ENCODE measurements at places on chromosomes 11 and 22. TPM values are rescaled to one million over a fixed set of nuclear protein-coding genes. Genes with fewer than 3 reads are reported as not detected.

DNA sequence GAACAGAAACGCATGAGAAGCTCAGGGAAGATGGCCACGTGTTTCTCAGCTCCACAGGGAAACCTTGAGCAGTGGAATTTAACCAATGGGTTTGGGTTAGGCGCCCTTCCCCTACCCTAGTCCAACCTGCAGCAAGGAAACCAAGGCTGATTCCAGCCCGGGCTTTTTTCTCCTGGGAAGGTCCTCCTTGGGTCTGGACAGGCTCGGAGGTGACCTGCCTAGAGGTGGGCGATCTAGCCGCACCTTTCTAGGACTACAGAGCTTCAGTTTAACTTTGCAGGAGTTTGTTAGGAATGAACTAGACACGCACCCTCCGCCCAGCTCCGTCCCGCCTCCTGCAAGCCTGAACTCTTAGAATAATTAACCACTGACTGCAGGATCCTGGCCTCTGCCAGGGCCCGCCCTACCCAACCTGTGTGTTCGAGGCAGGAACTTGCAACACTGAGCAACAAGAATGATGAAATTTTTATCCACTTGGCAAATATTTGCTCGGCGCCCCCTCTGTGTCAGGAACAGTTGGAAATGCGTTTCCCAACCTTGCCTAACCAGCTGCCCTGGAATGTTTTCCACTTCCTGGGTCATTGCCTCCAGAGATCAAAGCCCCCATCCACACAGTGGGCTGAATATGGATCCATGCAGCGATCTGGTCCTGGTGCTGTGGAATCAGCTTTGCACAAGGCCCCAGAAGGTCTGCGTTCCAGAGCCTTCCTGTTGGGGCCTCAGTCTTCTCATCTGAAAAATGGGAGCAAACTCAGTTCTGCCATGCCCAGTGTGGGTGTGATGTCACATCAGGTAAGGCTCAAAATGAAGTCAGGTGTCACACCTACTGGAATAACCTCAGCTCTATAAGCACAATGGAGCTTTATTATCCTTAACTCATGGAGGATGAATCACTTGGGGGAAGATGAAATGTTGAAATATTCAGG is 13.3 kb downstream of the MPST start:
- H3K36me3 ChIP-seq = no peaks in the 10 kb centered on the region
- no peak overlapping the region for H3K27ac ChIP-seq
- no peaks in the 10 kb centered on the region for H3K4me1 ChIP-seq
- peaks cover 21% of the 10 kb centered on the region for H3K27me3 ChIP-seq

GRCh38 chr22:50008151-50009040 is 4.2 kb downstream of the IL17REL start:
- H3K27ac ChIP-seq = no peak overlapping the region
- H3K27me3 ChIP-seq = no peaks in the 10 kb centered on the region
- no peaks in the 10 kb centered on the region for H3K36me3 ChIP-seq
- peaks cover 24% of the 10 kb centered on the region for H3K4me1 ChIP-seq
- DNase-seq = no peak

DNA sequence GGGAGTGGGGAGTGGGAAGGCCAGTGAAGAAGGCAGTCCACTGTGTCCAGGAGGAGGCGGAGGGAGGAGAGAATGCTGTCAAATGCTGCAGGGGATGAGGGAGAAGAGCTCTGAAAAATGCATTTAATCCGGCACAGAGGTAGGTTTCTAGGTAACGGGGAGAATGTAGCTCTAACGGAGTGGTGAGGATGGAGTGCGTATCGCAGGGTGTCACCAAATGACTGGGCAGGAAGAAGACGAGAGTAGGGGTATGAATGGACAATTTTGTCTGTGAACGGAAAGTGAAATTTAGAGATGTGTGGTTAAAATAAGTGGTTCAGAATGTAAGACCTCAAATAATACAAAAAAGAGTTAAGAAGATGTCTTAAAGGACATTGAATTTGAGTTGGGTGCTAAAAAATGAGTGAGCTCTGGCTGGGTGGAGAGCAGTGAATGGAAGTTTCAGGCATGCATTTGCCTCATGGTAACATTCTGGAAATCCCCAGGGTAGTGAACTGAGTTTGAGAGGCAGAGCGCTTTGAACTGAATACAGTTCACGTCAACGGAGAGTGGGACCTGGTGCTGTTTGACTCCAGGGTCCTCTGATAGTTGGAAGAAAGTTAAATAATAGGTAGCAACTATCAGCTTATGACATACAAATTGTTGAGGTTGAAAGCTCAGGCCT is 81.3 kb upstream of the CADM1 start:
- no peaks in the 10 kb centered on the region for H3K36me3 ChIP-seq
- no peaks in the 10 kb centered on the region for H3K4me1 ChIP-seq
- H3K27me3 ChIP-seq = no peaks in the 10 kb centered on the region
- no peak overlapping the region for H3K27ac ChIP-seq
- no peak overlapping the region for H3K4me3 ChIP-seq

GRCh38 chr11:79414041-79414440 is 26.8 kb downstream of the TENM4 start:
- H3K27me3 ChIP-seq = peaks cover 3% of the 10 kb centered on the region
- H3K4me1 ChIP-seq = no peaks in the 10 kb centered on the region
- no peak for DNase-seq
- H3K36me3 ChIP-seq = no peaks in the 10 kb centered on the region

GRCh38 chr11:57568330-57568766 is 876 bp upstream of the UBE2L6 start:
- H3K4me3 ChIP-seq = peak overlapping the region; percentile 99
- H3K27me3 ChIP-seq = no peaks in the 10 kb centered on the region
- H3K36me3 ChIP-seq = peaks cover 19% of the 10 kb centered on the region
- peaks cover 39% of the 10 kb centered on the region for H3K4me1 ChIP-seq
- peak overlapping the region; percentile 97 for H3K27ac ChIP-seq
- DNase-seq = no peak

DNA sequence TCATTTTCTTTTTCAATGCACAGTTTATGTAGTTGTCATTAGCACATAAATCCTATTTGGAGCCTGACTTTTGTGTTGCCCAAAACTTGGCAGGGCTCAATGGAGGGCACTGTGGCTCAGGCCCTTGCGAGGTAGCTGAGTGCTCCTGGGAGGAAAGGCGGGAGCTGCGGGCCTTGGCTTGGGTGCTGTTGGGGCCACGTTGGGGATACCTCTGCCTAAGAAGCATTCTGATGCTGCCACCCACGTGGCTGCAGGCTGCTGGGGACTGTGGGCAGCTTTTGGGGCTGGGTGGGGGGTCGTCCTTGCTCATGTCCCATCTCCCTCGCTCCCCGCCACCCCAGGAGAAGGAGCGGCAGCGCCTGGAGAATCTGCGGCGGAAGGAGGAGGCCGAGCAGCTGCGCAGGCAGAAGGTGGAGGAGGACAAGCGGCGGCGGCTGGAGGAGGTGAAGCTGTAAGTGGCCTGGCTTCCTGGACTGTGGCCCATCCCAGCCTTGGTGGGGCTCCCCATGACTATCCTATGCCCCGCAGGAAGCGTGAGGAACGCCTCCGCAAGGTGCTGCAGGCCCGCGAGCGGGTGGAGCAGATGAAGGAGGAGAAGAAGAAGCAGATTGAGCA is 20.9 kb downstream of the INCENP start:
- no peaks in the 10 kb centered on the region for H3K27me3 ChIP-seq
- peaks cover 76% of the 10 kb centered on the region for H3K36me3 ChIP-seq
- DNase-seq = no peak
- H3K4me1 ChIP-seq = no peaks in the 10 kb centered on the region
- no peak overlapping the region for H3K27ac ChIP-seq

DNA sequence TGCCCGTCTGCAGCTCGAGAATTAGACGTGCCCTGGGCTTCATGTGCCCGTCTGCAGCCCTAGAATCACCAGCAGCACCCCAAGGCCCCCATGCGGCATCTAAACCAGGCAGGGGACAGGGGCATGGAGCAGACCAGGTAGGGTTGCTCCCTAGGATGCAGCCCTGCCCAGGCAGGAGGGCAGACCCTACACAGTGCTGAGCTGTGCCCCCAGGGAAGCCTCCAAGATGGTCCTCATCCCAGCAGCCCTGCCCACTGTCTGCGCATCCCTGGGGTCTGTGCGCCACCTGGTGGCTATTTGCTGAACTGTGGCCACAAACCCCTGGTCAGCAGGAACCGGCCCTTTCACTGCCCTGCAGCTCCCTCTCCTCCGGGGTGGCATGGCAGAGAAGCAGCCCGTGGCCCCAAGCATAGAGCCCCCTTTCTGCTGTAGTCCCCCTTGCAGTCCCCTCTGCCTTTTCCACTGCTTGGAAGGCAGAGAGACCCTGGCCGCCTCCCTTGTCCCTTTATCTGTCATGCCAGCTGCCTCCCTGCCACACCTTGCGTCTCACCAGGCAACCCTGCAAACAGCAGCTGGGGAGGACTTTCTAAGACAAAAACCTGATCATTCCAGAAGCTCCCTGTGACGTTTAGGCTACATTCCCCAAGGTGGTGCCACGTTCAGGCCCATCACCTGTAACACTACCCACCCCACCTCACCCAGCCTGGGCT is 86.6 kb downstream of the KCNQ1 start:
- H3K36me3 ChIP-seq = peaks cover 6% of the 10 kb centered on the region
- peak; percentile 70 for DNase-seq
- H3K27ac ChIP-seq = no peak overlapping the region
- H3K4me1 ChIP-seq = peaks cover 35% of the 10 kb centered on the region
- H3K4me3 ChIP-seq = no peak overlapping the region
- H3K27me3 ChIP-seq = peaks cover 2% of the 10 kb centered on the region

The MIOX gene
- 0.15 TPM for total RNA-seq

The MYBPC3 gene
- 0.46 TPM for total RNA-seq
